Caudate nucleus (tissue), 63 donors: ENCODE measurements at places on chromosomes 6 and 20.

DNA sequence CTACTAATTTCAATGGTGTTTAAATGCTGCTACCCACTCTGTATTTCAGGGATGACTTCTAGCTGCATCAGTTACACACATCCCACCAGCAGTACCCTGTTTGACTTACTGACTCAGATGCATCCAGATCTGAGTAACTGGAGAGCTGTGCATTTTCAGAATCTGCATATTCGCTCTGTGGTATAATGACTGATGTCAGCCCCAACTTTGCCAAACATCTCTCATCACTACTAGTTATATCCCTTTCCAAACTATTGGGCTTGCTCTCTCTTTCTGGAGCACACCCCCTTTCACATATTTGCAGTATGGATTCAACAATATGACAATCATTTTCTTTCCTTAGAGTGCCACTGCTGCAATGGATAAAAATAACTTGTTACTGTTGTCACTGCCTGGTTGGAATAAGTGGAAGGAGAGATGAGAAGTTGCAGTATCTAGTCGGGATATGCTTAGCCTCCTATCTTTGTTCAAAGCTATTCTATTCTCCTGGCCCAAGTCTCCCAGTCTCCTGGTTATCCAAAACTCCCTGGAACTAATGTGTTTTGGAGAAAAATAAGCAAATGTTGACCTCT lies 3.3 kb upstream of the RSPO3 start:
- DNase-seq, result no peak

DNA sequence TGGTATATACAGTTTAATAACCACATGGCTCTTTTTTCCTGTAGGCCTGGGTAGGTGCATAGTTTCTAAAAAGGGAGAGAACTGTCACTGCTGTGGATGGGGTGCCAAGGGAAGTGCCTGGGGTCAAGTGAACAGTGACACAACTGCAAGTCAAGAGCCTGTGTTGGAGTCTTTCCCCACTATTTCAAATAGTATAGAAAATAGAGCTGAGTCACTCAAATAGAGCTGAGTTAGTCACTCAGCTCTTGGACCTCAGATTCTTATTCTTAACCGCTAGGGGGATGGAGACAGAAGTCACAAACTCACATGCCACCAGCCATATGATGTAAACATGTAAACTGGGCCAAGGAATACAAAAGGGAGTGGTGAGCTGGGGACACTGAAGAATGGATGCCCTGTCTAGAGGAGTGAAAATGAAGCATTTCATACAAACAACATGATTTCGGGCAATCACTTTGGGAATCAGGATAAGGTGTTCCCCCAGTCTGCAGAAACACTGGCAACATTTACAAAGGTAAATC lies 2.1 kb downstream of the NQO2 start:
- DNase-seq, result no peak

GRCh38 chr6:162612613-162613012 lies 115.0 kb downstream of the PRKN start:
- no peak for DNase-seq

GRCh38 chr6:136750696-136751521 lies 41.4 kb downstream of the MAP3K5 start:
- DNase-seq, result no peak

DNA sequence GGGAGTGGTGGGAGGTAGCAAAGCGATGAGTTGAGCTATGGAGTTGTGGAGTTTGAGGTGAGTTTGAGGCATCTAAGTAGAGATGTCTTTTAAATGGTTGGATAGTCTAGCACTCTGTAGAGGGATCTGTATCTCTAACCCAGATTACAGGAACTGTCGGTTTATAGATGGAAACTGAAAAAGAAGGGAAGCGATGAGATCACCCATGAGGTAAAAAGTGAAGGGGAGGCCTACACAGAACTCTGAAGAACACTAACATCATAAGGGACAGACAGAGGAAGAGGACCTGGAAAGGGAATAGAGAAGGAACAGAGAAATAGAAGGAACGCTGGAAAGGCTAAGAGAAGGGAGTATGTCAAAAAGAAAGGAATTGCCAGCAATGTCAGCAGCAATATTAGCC lies 2.5 kb downstream of the HINT3 start:
- no peak for DNase-seq

DNA sequence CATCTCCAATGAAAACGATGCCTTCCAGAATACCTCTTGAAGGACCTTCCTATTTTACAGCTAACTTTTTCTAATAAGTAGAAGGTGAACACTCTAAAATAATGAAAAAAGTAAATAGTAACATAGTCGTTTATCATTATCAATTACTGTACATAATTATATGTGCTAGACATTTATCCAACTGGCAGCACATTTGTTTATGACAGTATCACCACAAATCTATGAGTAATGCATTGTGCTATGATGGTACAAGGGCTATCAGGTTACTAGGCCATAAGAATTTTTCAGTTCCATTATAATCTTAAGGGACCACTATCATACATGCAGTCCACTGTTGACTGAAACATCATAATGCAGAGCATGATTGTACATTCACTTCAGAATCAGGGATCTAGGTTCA lies 68.4 kb downstream of the ATG5 start:
- no peak for DNase-seq

DNA sequence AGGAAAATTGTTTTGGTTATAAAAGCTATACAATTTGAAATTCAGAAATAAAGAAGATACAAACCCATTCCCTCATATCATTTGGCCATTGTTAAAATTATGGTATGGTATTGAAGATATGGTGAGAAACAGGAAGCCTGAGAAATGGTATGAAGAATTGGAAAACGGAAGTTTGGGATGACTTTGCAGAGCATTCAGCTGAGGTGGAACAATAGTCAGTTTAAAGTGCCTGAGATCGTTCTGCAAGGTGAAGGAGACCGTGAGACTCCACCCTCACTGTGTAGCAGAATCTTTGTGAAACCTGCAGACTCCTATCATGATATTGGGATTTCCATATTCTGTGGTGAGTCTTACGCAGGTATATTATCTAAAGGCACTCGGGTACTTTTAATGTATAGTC lies 97.3 kb downstream of the ADGRB3 start:
- no peak for DNase-seq

- DNase-seq, result no peak
Measured at GRCh38 chr20:2485661-2486060, 15.1 kb upstream of the SNRPB start.

- no peak for DNase-seq
Measured at GRCh38 chr6:20876036-20876435, 341.8 kb downstream of the CDKAL1 start.

GRCh38 chr6:34018026-34018425 lies 127.9 kb downstream of the GRM4 start:
- DNase-seq, result no peak

- no peak for DNase-seq
Measured at GRCh38 chr20:6909608-6910007, 142.1 kb downstream of the BMP2 start.

DNA sequence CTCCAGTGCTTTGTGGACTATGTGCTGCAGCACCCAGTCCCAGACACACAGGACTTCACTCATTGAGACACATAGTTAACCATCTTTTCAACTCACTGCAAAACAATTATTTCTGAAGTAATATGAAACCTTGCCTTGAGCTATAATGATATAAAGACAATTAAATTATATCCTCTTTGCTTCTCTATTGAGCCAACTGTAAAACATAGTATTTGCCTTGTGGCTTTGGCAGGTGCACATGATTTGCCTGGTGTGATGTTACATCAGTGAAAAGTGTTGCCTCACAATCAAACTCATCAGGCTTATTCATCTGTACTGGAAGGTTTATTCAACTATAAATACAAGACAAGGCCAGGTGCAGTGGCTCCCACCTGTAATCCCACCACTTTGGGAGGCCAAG lies 80.6 kb downstream of the NCOA7 start:
- DNase-seq, result no peak
